Progenitor cell of endocrine pancreas (in vitro differentiated cells): ENCODE measurements at places on chromosomes 12 and 14. TPM values are rescaled to one million over a fixed set of nuclear protein-coding genes. Genes with fewer than 3 reads are reported as not detected.

Gene KSR2
- 1.8 TPM in 2 replicates for total RNA-seq

GRCh38 chr14:54364555-54365415 lies 32.0 kb upstream of the CDKN3 start:
- H3K4me1 ChIP-seq = peaks cover 33% of the 10 kb centered on the region
- no peak for DNase-seq
- no peak overlapping the region for H3K4me3 ChIP-seq
- peak overlapping the region; percentile 68 for H3K27ac ChIP-seq

DNA sequence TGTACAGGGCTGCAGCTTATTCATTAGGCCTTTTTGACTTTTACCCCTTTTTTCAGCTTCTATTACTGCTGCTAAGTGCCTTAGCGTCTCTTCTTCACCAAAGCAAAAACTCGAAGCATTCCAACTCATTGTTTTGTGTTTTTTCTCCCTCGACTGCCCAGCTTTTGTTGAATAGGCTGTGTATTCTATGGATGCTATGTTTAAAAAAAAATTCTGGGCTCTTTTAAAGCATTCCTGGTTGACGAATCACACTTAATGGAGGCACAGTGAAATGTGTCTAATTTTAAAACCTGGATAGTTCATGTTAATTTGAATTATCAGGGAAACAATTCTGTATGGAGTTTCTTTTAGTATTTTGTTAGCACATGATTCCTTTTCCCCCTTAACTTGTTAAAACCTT lies 29.7 kb downstream of the KTN1 start:
- no peak for DNase-seq
- no peaks in the 10 kb centered on the region for H3K27me3 ChIP-seq
- H3K4me1 ChIP-seq = peaks cover 31% of the 10 kb centered on the region
- H3K4me3 ChIP-seq = no peak overlapping the region
- H3K36me3 ChIP-seq = peaks cover 22% of the 10 kb centered on the region

DNA sequence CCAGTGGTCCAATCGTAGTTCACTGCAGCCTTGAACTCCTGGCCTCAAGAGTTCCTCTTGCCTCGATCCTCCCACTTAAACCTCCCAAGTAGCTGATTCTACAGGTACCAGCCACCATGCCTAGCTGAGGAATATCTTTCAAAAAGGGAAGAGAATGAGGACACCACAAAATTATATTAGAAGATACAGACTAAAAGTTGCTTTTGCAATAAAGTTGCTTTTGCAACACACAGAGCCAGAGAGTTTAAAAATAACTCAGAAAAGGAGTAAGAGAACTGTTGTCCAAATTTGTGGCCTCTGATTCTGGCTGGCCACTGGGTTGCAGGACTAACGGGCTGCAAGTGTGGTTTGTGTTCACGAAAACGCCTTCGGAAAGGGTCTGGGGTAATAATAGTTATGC lies 19.8 kb downstream of the TMEM253 start:
- no peak overlapping the region for H3K4me3 ChIP-seq
- no peaks in the 10 kb centered on the region for H3K27me3 ChIP-seq
- H3K4me1 ChIP-seq = no peaks in the 10 kb centered on the region
- peaks cover 1% of the 10 kb centered on the region for H3K36me3 ChIP-seq
- no peak overlapping the region for H3K27ac ChIP-seq

GRCh38 chr12:68932961-68933893 lies at the start of gene CPM:
Gene CPM, minus strand, starts transcription at chr12:68933171. Its CDS starts 334 bp downstream, at chr12:68932837.
- H3K4me1 ChIP-seq = peaks cover 24% of the 10 kb centered on the region
- H3K27me3 ChIP-seq = peaks cover 13% of the 10 kb centered on the region
- H3K4me3 ChIP-seq = peak within 1 kb of the TSS; percentile 86
- peaks cover 9% of the 10 kb centered on the region for H3K36me3 ChIP-seq

DNA sequence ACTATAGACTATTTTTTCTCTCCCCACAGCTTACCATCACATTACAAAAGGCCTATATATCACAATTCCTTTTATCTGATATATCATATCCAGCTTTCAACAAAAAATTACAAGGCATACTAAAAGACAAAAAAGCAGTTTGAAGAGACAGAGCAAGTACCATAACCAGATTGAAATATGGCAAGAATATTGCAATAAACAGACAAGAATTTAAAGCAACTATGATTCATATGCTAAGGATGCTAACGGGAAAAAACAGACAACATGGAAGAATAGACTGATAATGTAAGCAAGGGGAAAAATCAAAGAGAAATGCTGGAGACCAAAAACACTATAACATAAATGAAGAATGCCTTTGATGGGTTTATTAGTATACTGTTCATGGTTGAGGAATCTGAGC lies 40.7 kb downstream of the LRP6 start:
- H3K4me3 ChIP-seq = no peak overlapping the region
- H3K4me1 ChIP-seq = peaks cover 31% of the 10 kb centered on the region
- H3K27ac ChIP-seq = no peak overlapping the region
- H3K36me3 ChIP-seq = peaks cover 13% of the 10 kb centered on the region
- no peaks in the 10 kb centered on the region for H3K27me3 ChIP-seq

GRCh38 chr14:76936483-76936882 lies 92.0 kb downstream of the IRF2BPL start:
- no peaks in the 10 kb centered on the region for H3K36me3 ChIP-seq
- peaks cover 9% of the 10 kb centered on the region for H3K27me3 ChIP-seq
- H3K4me3 ChIP-seq = no peak overlapping the region
- H3K27ac ChIP-seq = no peak overlapping the region
- no peaks in the 10 kb centered on the region for H3K4me1 ChIP-seq
- no peak for DNase-seq

Gene TMEM63C
- 1.6 and 1.8 TPM in 2 replicates for total RNA-seq

- peaks cover 6% of the 10 kb centered on the region for H3K36me3 ChIP-seq
- no peak overlapping the region for H3K27ac ChIP-seq
- H3K27me3 ChIP-seq = no peaks in the 10 kb centered on the region
- H3K4me3 ChIP-seq = no peak overlapping the region
Observed at GRCh38 chr14:69676723-69677122, 65.3 kb downstream of the SUSD6 start.

Gene RNASE3
- not detected in 2 replicates for total RNA-seq

DNA sequence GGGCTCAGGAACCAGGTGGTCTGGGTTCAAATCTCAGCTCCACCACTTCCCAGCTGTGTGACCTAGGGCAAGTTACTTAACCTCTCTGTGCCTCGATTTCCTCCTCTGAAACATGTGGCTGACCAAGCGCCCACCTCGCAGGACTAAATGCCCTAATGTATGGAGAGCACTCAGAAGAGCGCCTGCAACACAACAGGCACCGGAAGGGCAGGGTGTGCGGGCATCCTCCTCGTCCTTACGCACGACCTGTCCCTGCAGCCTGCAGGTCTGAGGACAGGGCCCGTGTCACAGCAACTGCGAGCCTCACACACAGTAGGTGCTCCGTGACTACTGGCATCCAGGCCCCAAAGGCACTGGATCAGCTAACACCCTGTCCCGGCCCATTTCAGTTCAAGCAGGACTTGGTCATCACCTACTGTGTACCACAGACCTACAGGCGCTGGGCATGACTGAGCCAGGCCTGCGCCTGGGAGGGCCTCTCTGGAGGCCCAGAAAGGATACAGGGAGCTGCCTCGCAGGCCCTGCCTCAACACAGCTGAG lies 131.5 kb downstream of the NCOR2 start:
- no peaks in the 10 kb centered on the region for H3K27me3 ChIP-seq
- no peak for DNase-seq
- H3K4me1 ChIP-seq = no peaks in the 10 kb centered on the region
- H3K27ac ChIP-seq = peak overlapping the region; percentile 34

GRCh38 chr12:27338473-27338872 lies 5.8 kb downstream of the BMAL2 start:
- peaks cover 4% of the 10 kb centered on the region for H3K36me3 ChIP-seq
- no peak for DNase-seq
- H3K4me3 ChIP-seq = no peak overlapping the region
- peaks cover 31% of the 10 kb centered on the region for H3K4me1 ChIP-seq

Gene MYH6
- total RNA-seq = 0.04 and 0.07 TPM in 2 replicates

- peaks cover 7% of the 10 kb centered on the region for H3K4me1 ChIP-seq
- no peak overlapping the region for H3K4me3 ChIP-seq
- H3K36me3 ChIP-seq = no peaks in the 10 kb centered on the region
Observed at GRCh38 chr14:33671556-33671955, 279.3 kb downstream of the EGLN3 start.

Gene P3H3
- 30.6 TPM in 2 replicates for total RNA-seq

DNA sequence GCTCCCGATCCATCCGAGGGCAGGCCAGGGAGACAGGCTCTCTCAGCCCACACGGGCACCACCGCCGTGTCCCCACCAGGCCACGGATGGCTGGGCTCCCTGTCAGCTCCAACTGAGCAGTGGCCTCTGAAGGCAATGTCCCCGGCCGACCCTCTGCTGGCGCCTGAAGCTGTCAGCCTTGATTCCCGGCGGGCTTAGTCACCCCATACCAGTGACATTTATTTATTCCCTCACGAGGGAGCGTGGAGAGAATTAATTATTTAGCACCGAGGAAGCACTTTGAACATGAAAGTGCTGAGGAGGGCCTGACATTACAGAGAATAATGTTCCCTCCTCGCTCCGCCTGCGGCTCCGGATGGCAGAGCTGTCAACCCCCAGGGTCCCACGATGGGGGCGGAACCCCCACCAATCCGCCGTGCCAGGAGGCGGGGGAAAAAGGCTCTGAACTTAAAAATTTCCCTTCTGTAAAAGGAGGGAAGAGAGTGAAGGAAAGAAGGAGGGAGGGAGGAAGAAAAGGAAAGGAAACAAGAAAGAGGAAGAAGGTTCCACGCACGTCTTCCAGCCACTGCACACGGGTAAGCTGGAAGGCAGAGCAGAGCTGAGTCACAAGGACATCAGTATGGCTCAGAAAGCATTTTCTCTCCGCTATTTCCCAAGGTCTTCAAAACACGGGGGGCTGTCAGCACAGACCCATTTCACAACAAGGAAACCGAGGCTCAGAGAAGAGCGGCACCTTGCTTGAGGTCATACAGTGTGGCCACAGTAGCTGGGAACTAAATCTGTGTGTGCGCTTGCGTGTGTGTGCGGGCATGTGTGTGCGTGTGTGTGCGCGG lies 108.7 kb upstream of the NCOR2 start:
- peaks cover 8% of the 10 kb centered on the region for H3K4me1 ChIP-seq
- no peaks in the 10 kb centered on the region for H3K36me3 ChIP-seq
- DNase-seq = no peak
- no peaks in the 10 kb centered on the region for H3K27me3 ChIP-seq

- DNase-seq = no peak
- no peak overlapping the region for H3K27ac ChIP-seq
- H3K4me1 ChIP-seq = no peaks in the 10 kb centered on the region
- H3K27me3 ChIP-seq = no peaks in the 10 kb centered on the region
- no peak overlapping the region for H3K4me3 ChIP-seq
Observed at GRCh38 chr14:82805892-82806825, 1272.5 kb upstream of the SEL1L start.

Gene PELI2
- total RNA-seq = 28.5 and 32.2 TPM in 2 replicates

Gene CCDC198
- 150 and 178 TPM in 2 replicates for total RNA-seq

GRCh38 chr12:29159661-29160060 lies 10.6 kb downstream of the FAR2 start:
- no peaks in the 10 kb centered on the region for H3K36me3 ChIP-seq
- no peaks in the 10 kb centered on the region for H3K4me1 ChIP-seq
- no peaks in the 10 kb centered on the region for H3K27me3 ChIP-seq
- no peak for DNase-seq
- no peak overlapping the region for H3K4me3 ChIP-seq
